IPS DF 6.9 (cell line): ENCODE measurements at places on chromosomes 4 and X.

DNA sequence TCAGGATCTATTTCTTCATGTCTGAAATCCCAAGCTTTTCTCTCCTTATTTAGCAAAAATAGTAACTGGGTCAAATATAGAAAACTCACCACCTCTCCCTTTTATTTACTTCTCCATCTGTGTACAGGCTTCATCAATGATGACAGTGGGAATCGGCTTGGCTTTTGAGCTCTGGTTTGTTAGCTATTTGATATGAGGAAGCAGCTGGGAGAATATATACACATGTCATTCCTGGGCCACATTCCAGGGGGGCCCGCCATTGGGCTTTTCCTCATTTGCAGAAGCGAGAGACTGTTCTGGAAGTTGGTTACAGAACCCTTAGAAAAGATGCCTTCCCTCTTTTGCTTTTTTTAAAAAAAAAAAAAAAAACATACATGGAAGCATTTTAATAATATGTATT, 107.4 kb upstream of the F9 start:
- no peak for DNase-seq

- DNase-seq: no peak
These were observed 4.6 kb downstream of the BMPR1B start for GRCh38 chr4:94762326-94762725.

DNA sequence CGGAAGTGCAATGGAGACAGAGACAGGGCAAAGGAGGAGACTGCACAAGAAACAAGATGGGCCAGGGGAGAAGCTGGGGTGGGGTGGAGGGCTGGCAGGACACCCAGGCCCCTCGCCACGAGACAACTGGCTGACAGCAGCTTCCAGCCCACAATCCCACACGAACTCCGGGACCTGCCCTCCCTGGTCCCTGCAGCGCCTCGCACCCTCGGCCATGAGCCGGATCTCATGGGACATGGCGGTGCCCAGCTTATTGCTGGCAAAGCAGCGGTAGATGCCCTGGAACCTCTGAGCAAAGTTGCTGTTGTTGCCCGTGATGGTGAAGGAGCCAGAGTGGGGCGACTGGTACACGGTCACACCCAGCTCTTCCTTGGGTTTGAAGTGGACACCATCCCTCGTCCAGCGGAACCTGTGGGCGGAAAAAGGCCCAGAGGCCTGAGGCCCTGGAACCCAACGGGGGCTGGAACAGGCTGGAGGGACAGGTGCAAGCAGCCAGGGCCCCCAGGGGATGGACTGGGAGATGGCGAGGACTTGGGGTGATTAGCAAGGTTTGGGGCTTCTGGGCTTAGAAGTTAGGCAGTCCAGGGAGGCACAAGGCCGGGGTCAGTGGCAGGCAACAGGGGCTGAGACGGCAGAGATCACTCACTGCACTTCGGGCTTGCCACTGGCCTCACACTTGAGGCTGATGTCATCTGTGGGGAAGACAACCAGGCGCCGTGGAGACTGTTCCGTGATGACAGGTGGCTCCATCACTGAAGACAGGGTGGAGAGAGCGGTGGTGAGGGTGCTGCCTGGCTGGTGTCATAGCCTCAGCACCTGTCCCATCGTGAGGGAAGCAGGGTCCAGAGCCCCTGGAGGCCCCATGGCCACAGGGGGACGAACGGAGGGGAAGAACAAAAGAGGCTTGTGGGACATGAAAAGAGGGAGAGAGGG, 13.8 kb downstream of the L1CAM start:
- no peak for DNase-seq

- DNase-seq: no peak
These were observed 57.6 kb downstream of the RWDD4 start for GRCh38 chr4:183601381-183601780.

DNA sequence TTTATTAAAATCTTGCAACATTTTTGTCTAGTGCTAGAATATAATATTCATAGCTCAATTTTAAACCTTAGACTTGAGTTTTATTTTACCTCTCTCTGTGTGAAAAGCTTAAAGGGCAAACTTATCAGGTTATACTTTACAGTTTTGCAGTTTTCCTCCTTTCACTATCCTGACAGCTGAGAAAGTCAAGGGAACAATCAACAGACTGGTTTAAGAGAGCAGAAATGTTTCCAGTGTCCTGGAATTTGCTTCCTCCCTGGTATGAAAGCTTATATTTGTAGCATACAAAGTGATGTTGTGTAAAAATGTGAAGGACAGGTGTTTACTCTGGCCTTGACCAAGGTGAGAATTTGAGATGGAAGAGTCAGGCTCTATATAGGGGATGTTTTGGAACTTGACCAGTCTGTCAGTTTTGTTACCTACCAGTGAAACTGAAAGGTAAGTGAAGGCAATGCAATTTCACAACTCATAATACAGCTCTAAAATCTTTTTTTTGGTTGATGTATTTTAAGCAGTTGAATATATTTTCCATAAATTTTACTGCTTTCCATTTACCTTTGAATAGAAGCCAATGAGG, 64.6 kb downstream of the FHIP1A start:
- DNase-seq: no peak

GRCh38 chr4:55396308-55397125, 760 bp downstream of the TMEM165 start:
- DNase-seq: no peak

DNA sequence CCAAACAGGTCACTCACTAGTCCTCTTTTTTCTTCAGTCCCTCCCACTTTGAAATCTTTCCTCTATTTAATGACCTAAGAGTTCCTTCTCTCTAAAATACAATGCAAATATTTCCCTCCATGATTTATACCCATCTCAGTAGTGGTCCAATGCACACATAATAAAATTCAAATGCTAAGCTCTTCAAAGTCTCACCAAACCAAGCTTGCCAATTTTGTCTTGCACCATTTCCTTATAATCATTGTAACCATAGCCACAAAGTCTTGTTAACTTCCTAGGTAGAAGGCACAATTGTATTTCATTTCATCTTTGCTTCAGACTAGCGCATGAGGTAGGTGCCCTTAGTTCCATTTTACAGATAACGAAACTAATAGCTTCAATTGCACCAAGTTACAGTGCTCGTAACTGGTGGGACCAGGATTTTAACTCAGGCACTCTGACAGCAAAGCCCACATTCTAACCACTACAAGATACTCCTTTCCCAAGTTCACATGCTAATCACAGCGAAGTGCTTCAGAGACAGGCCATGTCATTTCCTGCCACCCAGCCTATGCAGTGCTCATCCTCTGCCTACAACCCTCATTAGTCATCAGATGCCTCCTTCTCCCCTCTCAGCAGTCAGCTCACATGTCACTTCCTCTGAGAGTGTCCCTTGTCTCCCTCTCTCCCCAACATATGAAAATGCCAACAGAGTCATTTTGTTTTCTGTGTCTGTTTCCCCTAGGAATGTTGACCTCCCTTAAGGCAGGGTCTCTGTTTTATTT, 66.9 kb upstream of the PPARGC1A start:
- no peak for DNase-seq

- no peak for DNase-seq
These were observed 579.4 kb upstream of the ZFP42 start for GRCh38 chr4:187416216-187416615.

DNA sequence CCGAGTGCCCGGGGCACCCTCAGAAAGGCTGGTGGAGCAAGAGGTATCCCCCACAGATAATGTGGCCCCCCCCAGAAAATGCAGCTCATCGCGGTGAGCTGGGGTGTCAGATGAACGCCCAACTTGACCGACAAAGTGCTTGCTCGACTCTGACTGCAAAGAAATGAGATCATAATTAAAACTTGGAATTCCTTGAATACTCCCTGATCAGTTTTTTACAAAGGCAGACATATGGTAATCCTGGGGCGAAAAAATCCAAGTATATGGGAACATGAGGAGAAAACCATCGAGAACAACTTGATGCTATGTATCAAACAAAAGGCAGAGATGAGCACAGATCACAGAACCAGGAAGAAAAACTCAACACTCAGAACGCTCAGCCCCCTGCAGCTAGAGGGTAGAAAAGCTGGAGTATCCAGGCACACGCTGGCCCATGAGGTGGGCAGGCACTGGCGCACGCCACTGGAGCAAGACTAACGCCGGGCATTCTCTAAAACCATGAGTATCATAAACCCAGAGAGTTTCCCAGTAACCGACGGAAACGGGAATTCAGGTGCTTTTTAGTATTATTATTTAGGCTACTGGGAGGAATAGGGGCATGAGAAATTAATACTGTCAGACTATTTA, 127.3 kb downstream of the AFAP1 start:
- DNase-seq: no peak

- DNase-seq: no peak
These were observed 57.1 kb upstream of the ATXN3L start for GRCh38 chrX:13376857-13377549.

GRCh38 chr4:1984406-1985191, 24.2 kb downstream of the NELFA start:
- DNase-seq: no peak

GRCh38 chrX:71164071-71164470, 19.4 kb downstream of the NLGN3 start:
- no peak for DNase-seq
